ENCODE measurements at places on chromosomes 4 and X. TPM values are rescaled to one million over a fixed set of nuclear protein-coding genes. Genes with fewer than 3 reads are reported as not detected.

The SMIM43 gene
- total RNA-seq = not detected

The CD38 gene
- 0.37 TPM for total RNA-seq

The GBA3 gene
- total RNA-seq = 0.32 TPM

The GAGE12D gene
- not detected for total RNA-seq

The CYTL1 gene
- total RNA-seq = not detected

The GYPE gene
- not detected for total RNA-seq

The PNCK gene
- 4.3 TPM for total RNA-seq

The CACNA1F gene
- 0.47 TPM for total RNA-seq

The SPRY1 gene
- 17.2 TPM for total RNA-seq

The RIPPLY1 gene
- not detected for total RNA-seq

The DCLK2 gene
- 36.8 TPM for total RNA-seq

The PRR32 gene
- not detected for total RNA-seq

The SLC10A6 gene
- not detected for total RNA-seq

The TCEAL1 gene
- 7.7 TPM for total RNA-seq

The HERC6 gene
- 0.22 TPM for total RNA-seq

The BEND4 gene
- 2.1 TPM for total RNA-seq

The ZGRF1 gene
- 18.5 TPM for total RNA-seq

The ASB5 gene
- not detected for total RNA-seq

The FAM90A26 gene
- total RNA-seq = not detected

The GPR101 gene
- total RNA-seq = not detected

The ETFDH gene
- total RNA-seq = 11.5 TPM

The FAT1 gene
- total RNA-seq = 34.3 TPM

The ATP11C gene
- 47.2 TPM for total RNA-seq

The FDCSP gene
- total RNA-seq = not detected

The MSANTD1 gene
- total RNA-seq = 2.6 TPM

The AADAT gene
- 28.4 TPM for total RNA-seq

The NBDY gene
- 53.6 TPM for total RNA-seq

The RNF150 gene
- 23.3 TPM for total RNA-seq

All from glutamatergic neuron (in vitro differentiated cells).